ENCODE measurements at places on chromosomes 13 and 19. TPM values are rescaled to one million over a fixed set of nuclear protein-coding genes. Genes with fewer than 3 reads are reported as not detected.

GRCh38 chr13:112034231-112034630 is 32.7 kb upstream of the SOX1 start:
- no peak for DNase-seq

DNA sequence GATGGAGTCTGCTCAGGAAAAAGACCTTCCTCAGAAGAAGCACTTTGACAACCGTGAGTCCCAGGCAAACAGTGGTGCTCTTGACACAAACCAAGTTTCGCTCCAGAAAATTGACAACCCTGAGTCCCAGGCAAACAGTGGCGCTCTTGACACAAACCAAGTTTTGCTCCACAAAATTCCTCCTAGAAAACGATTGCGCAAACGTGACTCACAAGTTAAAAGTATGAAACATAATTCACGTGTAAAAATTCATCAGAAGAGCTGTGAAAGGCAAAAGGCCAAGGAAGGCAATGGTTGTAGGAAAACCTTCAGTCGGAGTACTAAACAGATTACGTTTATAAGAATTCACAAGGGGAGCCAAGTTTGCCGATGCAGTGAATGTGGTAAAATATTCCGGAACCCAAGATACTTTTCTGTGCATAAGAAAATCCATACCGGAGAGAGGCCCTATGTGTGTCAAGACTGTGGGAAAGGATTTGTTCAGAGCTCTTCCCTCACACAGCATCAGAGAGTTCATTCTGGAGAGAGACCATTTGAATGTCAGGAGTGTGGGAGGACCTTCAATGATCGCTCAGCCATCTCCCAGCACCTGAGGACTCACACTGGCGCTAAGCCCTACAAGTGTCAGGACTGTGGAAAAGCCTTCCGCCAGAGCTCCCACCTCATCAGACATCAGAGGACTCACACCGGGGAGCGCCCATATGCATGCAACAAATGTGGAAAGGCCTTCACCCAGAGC is 16.2 kb upstream of the ZNF544 start:
- DNase-seq = no peak

The PLEKHF1 gene
- total RNA-seq = 15.3 TPM

The NKPD1 gene
- 0.84 TPM for total RNA-seq

The CEACAM3 gene
- not detected for total RNA-seq

DNA sequence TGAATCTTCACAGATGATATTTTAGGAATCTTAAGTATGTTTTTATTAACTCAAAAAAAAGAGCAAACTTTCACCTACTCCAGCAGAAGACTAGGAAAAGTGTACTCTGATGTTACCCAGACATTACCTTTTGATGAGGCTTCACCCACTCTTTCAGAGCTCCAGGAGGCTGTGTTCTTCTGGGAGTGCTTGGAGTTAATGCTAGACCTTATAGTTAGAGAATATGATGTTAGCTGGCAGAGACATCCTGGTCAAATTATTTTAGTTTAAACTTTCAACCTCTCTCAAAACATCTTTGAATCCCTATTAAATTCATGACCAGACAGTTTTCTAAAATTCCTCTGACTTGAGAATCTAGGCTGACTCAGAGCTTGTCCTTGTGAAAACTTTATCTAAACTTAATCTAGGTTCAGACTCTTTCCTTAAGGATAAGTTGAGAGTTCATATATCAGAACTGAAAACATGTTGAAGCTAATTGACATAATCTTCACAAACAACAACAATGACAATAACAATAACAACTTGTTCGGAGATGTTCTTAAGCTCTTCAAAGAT is 82.8 kb downstream of the ITGBL1 start:
- DNase-seq = no peak

DNA sequence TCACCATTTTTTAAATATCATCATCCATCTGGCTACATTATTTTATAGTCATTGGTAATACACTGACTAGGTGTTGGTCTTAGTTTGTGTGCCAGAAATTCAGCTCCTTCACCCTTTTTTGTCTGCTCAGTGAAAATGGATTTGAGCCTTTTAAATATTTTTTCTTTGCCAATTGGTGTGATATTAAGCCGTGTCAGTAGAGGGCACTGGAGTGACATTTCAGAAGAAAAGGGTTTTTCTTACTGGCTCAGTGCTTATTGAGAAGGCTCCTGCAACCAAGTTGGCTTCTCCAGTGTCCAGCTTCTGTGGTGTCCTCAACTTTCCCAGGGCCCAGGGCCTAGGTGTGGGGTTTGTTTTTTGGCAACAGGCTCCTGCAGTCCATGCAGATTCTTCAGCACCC is 546.6 kb downstream of the DACH1 start:
- no peak for DNase-seq

DNA sequence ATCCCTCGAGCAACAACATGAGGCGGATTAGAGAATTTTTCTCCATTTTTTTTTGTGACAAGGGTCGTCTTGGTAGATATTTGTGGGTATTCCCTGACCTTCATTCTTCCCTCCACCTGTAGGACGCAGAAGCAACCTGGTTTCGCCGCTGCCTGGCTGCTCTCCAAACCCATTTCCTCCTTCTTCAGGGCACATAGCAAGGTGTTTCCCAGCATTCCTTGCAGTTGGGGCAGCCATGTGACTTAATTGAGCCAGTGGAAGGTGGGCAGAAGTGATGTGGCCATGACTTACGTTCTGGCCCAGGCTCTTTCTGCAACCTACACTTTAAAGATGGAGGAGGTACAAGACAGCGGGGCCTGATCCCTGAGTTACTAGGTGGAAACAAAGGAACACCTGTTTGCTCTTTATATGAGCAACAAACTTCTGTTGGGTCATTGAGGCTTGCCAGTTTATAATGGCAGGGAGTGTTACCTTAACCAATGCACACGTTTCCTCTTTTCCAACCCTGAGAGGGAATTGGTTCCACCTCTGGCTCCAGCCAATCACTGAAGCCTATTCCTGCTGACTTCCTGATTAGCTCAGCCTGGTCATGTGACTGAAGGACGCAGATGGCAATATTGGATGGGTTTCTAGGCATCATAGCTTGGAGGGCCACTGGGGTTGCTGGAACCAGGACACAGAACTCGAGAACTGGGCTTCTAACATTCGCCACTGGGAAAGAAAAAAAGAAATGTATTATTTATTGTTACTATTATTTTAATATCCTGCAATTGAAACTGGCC is 30.8 kb upstream of the ZNRF4 start:
- no peak for DNase-seq

GRCh38 chr19:7522923-7523667 is 671 bp downstream of the MCOLN1 start:
- DNase-seq = no peak
